ENCODE measurements at places on chromosomes 1 and 21.

- DNase-seq = peak; percentile 20
Observed at GRCh38 chr1:39167632-39168209, 36.8 kb upstream of the MACF1 start.

- peak; percentile 71 for DNase-seq
Observed at GRCh38 chr1:82598812-82599211, 798.1 kb downstream of the ADGRL2 start.

DNA sequence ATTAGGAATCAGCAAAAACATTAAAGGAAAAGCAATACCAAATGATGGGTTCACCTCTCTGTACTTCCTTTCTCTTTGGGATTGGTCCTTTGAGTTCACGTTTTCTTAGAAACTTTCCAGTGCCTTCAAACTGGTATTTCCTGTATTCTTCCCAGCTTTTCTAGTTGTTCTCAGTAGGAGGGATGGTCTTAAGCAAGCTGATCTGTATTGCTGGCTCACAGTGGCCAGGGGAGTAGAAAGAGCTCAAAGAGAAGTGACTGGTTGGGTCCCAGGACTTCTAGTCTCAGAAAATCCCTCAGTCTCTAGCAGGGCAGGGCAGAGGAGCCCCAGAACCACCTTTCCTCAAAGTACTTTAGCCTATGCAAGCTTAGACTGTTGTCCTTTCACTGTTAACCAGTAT lies 10.1 kb upstream of the USP24 start:
- DNase-seq = no peak

DNA sequence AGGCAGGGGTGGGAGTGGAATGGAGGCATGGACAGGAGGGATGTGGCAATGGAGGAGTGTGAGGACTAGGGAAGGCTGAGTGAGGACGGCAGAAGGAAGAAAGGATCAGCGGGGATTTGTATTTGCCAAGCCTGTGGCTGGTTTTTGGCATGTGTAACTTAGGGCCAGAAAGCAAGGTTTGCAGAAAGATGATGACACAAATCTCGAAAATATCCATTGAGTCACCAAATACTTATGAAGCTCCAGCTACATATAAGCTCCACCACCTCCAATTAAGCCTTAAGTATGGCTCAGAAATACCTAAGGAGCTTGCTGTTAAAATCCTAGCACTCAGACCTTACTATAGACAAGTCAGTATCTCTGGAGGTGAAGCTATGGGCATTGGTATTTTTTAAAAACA lies 90.1 kb downstream of the OMA1 start:
- DNase-seq = no peak

- DNase-seq = peak; percentile 45
Observed at GRCh38 chr1:5514527-5515183, 477.6 kb downstream of the NPHP4 start.

- no peak for DNase-seq
Observed at GRCh38 chr21:45769294-45769693, 125.8 kb downstream of the PCBP3 start.

DNA sequence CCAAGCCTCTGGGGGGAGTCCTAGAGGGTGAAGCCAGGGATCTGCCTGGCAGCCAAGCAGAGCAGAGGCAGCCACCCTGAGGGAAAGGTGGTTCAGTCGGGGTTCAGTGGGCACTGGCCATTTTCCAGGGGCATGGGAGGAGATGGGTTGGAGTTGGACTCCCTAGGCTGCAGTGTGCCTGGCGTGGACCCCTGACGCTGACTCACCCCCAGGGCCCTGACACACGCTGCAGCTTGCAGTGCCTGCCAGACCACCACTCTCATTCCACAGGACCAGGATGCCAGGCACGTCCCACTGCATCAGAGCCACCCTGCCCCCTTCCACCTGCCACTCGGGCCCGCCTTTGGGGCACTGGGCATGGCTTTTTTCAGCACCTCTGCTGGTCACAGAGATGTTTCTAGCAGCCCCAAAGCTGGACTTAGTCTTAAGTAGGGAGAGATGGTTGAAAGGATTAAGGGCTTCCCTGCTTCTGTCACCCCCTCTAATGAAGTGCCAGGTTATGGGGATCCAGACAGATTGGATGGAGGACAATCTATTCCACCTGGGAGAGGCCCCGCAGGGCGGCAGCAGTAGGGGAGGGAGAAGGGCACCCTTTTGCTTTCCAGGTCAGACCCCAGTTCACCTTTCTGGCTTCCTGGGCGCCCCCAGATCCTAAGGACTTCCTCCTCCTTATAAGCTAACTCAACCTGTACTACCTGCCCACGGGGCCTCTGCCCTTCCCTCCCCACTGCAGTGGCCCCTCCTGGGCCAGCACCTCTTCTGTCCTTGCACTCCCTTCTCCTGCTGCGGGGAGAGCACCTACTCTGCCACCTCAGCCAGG lies 1.6 kb downstream of the SYT2 start:
- DNase-seq = no peak

DNA sequence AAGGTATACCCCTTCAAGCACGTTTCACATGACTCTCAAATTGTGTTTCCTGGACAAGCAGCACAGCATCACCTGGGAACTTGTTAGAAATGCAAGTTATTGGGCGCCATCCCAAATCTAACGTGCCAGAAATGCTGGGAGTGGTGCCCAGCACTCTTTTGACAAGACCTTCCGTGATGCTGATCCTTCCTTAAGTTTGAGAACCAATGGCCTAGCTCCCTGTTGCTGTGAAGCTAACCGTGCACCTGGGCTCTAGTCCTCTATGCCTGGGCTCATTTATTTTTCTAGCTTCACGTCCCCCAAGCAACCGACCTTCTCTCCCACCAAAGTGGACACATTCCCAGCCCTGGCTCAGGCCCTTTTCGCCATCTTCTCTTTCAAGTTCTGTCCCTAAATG lies 4.3 kb downstream of the BEST4 start:
- DNase-seq = no peak

DNA sequence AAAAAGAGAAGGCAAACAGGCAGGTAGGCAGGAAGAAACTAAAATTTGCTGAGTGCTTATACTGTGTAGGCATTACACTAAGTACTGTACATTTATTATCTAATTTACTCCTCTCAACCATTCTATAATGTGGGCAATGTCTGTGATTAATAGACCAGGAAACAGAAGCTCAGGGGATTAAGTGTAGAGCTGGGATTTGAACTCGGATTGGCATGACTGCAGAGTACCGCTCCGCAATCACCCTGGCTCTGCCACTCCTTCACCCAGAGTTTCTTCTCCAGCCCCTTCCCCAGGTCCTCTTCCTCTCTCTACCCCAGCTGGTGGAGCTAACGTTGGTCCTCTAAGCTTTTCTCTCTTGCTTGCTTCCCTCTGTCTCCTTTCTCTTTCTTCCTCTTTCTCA lies 11.5 kb upstream of the S100A2 start:
- DNase-seq = peak; percentile 59

DNA sequence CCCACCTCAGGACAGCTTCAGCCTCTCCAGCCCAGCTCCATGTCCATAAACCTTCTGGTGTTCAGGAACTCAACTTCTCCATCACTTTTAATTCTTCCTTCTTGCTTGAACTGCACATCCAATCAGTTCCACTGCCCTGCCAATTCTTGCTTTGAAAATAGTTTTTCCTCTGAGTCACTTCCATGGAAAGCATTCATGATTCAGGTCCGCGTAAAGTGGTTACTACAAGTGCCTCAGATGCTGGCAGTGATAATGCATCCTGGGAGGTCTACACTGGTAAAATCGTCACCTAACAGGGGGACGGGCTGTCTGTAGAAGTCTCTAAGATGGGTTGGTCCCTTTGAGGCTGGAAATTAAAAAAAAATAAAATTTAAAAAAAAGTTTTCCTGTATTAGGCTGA lies 25.9 kb upstream of the RCAN1 start:
- no peak for DNase-seq

DNA sequence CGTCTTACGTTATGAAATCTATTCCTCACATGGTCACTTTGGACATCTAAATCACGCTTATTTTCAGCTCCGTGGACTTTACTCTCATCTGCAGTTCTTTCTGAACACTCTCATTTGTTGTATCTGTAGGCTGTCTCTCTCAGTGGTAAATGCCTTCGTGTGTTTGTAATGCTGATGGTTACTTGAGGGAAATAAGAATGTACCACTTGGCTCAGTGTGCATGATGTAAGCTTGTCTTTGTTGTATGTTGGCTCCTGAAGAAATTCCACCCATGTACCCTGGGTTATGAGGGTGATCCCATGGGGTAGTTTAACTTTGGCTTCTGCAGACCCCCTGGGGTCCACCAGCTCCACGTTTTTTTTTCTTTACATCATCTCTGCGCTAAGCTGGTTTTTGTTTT lies 378.4 kb downstream of the SETD4 start:
- no peak for DNase-seq

- DNase-seq = peak; percentile 28
Observed at GRCh38 chr1:11806307-11806936, 431 bp downstream of the CLCN6 start.

GRCh38 chr1:66867501-66867900 lies 57.2 kb downstream of the DNAI4 start:
- DNase-seq = no peak

- no peak for DNase-seq
Observed at GRCh38 chr1:24427545-24427862, 11.9 kb downstream of the NIPAL3 start.

GRCh38 chr1:156284757-156285156 lies 632 bp downstream of the TMEM79 start:
- DNase-seq = peak; percentile 34

DNA sequence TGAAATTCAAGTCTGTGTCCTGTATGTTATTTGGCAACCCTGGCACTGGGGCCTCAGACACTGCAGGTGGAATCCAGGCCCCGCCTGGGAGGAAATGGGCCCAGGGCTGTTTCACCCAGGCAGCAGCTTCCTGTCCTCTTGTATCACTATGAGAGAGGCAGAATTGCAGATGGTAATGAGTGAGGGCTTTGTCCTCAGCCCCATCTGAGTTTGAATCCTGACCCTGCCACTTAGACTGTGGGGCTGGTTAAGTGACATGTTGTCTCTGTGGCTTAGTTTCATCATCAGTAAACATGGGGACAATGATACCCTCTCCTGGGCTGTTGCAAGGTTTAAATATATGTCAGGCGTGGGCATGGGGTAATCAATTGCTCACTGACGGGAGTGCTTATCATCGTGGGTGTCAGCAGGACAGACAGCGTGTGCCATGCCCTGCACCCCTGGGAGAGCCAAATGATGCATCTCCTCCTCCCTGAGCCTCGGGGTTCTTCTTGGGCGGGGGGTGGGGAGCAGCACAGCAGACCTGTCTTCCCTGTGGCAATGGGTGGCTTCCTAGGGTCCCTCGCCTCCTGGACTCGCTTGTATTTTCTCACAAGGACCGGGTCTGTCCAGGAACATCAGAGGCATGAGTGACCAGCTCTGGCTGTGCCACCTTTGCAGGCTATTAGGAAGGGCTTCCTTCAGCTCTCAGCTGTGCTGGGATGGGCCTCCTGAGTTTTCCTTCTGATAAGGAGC lies 42.1 kb downstream of the ARHGEF10L start:
- DNase-seq = peak; percentile 83

DNA sequence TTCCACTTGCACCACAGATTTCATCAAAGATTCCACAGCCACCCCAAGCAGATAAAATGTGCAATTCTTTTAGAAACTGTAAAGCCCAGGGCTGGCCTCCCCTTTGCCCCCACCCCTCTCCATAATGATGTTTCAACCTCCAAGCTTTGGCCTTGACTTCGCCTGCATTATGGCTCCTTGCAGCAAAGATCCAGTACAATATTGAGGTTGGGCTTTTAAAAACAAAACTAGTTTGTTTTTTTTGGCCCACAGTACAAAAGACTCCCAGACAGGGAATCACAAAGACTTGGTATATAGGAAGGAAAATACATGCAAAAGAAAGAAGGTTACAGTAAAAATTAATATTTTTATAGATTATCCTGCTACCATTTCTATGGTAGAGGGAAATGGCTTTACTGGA lies 356.5 kb upstream of the PTBP2 start:
- DNase-seq = no peak

- peak; percentile 28 for DNase-seq
Observed at GRCh38 chr1:215256936-215257679, 174.6 kb downstream of the KCNK2 start.

DNA sequence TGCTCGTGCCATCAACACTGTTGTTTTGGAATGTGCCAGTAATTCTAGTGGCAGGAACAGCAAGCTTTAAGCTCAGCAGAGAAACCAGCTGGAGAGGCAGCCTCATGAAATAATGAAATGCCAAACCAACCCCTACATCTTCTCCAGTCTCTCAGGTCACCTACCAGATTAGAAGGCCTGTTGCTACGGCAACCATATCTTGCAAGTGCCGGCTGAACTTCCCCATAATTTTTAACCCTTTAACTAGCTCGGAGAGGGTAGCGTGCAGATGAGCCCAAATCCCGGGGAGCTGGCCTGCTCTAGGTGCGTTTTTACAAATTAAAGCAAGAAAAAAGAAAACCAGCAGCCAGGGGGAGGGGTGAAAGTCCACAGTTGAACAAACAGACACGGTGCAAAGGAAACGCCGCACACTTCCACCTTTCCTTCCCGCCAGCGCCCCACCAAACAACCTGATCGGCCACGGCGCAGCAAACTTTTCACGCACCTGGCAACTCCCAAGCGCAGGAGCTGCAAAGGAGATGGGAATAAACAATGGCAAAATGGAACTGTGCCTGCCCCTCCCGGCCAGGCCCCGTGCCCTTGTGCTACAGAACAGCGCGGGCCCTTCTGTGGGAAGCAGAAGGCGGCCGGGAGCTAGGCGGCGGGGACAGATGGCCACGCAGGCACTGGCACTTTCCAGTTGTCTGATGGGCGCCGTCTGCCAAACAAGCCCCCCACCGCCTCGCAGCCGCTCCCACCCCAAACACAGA lies 50.1 kb downstream of the SSBP3 start:
- peak; percentile 79 for DNase-seq

DNA sequence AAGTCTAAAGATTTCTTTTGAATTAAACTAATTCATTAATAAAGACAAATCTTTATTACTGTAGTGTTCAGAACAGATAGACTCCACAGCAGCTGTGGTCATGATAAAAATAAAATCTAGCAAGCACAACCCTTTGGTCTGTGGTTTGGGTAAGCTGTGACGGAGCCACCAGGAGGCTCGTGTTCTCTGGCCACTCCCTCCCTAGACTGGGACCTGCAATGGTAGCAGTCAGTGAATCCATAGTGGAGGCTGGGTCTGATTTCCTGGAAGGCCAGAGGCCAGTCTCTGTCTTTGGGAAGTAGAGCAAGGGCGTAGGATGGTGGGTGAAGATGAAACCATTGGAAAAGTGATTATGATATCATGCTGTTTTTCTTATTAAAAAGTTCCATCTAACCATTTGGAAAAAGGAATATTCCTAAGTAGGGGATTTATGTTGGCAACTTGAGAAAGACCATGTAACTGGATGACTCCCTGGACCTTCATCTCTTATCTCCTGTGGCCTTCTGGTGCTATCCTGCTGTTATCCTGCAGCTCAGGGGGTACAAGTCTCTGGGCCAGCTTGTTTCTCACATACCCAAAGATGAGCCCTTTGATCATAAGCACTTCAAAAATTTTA lies 39.0 kb downstream of the TENT5C start:
- peak; percentile 62 for DNase-seq
